ENCODE measurements at places on chromosomes 16 and 17.

DNA sequence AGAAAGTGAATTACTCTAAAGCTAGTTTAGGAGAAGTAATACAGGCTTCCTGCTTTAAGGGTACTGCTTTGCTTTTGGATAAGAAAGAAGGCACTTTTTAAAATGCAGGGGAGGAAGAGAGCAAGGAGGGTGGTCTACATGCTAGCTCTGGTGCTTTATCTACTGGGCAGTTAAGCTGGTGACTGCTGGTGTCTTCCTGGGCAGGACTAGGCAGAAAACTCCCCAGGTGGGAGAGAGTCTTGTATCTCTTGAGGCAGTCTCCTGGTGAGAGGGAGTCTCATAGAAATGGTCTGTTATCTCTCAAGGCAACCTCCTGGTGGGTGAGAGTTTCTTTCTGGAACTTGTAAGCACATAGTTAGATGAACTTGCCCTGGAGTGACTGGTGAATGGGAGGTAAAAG lies 953.9 kb upstream of the GOT2 start:
- DNase-seq = no peak

GRCh38 chr16:12291989-12292759 lies 315.6 kb downstream of the SNX29 start:
- no peak for DNase-seq

- DNase-seq = no peak
Measured at GRCh38 chr17:74371653-74372147, 4.4 kb downstream of the GPR142 start.

- peak; percentile 75 for DNase-seq
Measured at GRCh38 chr17:27236717-27237315, 57.1 kb upstream of the WSB1 start.

- DNase-seq = no peak
Measured at GRCh38 chr17:31449746-31450145, 58.3 kb downstream of the RAB11FIP4 start.

DNA sequence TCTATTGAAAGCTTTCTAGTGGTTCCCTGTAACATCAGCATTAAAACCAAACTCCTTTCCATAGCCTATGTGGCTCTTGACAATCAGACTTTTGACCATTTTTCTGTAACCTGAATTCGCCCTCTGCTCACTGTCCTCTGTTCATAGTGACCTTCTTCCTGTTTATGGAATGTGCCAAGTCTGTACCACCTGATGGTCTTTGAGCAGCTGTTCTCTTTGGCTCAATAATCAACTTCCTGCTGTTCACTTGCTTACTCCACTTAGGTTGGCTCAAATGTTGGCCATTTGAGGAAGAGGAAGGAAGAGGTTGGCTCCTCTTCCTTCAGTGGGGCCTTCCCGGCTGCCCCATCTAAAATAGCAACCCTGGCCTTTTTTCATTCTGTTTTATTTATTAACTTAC lies 251.5 kb downstream of the CA10 start:
- DNase-seq = no peak

DNA sequence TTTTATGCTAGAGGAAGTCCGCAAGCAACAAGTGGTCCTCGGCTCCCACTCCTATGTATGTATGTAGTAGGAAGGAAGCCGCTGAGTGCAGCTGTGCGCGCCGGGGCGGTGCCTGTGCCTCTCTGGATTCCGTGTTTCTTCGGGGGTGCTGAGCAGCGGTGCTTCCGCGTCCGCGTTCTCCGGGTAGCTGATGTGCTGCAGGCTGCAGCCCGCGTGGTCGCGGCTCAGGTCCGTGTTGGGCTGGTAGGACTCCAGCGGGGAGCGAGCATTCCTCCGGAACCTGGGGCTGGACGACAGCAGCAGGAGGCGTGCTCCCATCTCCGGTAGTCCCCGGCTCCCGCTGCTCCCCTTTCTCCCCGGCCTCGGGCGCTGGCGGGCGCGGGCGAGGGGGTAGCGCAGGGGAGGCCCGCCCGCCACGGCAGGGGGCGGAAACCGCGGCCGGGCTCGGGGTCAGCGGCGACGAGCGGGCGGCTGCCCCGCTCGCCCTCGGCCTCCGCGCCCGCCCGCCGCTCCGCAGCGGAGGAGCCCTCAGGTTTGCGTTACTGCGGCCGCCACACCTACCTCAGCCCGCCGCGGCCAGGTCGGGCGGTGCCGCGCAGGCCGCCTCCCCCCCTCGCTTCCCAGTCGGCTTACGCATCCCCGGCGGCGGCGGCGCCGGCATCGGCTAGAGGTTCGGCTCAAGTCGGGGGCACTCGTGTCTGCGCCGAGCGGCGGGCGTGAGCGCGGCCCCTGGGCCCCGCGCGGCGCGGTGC lies 487 bp downstream of the C17orf67 start:
- peak; percentile 64 for DNase-seq

DNA sequence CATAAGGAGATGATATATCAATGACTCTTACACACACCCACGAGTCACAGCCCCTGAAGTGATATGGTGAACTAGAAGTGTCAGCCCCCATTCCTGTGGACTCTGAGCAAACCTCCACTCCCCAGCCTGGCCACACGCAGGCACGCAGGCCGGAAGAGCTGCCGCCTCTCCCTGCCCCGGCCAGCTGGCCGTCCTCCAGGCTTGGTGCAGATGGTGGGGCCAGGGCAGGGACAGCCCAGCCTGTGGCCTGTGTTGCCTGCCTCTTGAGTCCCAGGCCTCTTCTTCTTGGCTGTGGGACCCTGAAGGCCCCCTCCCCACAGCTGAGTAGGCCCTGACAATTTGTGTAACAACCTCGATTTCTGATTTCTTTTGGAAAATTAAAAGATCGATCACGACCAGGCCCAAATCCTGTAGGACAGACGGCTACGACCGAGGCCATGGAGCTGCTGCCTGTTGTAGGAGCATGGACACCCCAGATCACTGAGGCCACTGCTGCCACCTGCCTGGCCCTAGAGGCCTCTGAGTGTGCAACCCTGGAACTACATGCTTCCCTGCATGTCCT lies 10.0 kb upstream of the MPRIP start:
- no peak for DNase-seq

- DNase-seq = peak; percentile 42
Measured at GRCh38 chr16:88430524-88431446, 22.3 kb upstream of the ZFPM1 start.

DNA sequence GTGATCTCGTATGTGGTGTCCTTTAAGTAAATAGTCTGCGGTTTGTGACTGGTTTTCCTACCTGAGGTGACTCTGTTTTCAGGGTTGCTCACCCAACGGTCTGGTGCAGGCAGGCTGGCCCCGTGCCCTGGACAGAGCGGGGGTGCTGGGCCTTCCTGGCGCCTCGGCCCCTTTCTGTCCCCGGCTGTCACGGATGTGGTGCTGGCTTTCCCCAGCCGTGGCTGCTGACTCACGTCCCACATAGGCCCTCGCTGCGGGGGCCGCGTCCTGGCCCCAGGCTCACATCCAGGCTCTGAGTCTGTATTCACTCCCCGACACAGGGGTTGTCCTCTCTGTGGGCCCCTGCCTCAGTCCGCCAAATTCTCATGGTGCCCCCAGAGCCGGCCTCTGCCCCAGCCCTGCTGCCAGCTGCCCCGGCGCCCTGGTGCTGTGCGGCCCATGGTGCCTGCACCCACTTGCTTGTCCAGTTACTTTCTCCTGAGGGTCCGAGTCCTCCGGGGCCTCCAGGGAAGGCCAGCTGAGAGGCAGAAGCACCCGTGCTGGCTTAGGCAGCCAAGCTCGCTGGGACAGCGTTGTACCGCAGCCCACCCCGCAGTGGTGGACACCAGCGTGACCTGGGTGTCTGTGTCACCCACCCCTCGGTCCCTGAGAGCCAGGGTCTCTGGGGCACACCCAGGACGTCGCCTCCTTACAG lies 5.9 kb downstream of the CHMP6 start:
- DNase-seq = no peak

DNA sequence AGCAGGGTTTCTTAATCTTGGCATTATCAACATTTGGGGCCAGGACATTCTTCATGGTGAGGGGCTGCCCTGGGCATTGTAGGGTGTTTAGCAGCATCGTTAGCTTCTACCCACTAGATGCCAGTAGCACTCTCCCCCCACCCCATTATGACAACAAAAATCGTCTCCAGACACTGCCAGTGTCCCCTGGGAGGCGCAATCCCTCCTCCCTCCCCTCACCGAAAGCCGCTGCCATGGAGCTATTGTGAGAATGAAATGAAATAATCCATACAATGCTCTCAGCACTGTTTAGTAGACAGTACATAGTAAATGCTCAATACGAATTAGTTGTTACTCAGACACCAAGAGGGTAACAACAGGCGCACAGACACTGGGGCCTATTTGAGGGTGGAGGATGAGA lies 502.9 kb downstream of the NPIPA7 start:
- DNase-seq = no peak

GRCh38 chr17:42484304-42484703 lies 25.6 kb downstream of the ATP6V0A1 start:
- DNase-seq = peak; percentile 52

DNA sequence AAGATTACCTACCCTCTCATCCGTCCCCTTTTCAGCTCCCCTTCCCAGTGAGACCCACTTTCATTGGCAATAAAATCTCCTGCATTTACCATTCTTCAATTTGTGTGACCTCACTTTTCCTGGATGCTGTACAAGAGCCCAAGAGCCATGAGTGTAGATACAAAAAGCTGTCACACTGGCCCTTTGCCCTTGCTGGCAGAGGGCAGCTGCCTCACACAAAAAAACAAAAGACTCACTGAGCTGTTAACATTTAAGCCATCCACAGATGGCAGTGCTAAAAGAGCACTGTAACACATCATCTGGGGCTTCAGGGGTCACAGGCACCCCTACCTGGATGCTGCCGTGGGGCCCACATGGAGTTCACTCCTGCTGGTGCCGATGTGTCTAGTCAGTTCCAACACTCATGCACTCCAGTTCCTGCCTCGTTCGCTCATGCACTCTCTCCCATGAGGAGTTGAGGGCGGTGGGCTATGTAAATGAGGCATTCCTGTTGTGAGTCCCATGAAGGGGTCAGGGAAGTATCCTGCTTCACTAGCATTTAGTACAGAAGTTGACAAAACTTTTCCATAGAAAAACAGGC lies 123.1 kb downstream of the CA10 start:
- no peak for DNase-seq

DNA sequence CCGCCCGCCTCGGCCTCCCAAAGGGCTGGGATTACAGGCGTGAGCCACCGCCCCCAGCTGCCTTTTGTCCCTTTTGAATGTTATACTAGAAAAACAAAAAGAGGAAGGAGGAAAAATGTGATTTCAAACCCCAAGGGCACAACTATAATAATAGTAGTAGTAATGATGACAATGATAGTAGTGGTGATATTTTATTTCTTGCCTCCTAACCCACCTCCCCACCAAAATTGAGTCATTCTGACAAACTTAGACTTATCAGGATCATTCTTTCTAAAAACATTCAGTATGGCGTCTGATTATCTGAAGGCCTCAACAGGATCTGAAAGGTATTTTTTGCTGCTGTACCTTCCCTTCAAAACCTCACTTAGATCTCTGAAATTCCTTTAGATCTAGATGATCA lies 13.6 kb downstream of the GPATCH8 start:
- DNase-seq = no peak

- peak; percentile 47 for DNase-seq
Measured at GRCh38 chr17:42531455-42532354, 4.3 kb upstream of the NAGLU start.

- no peak for DNase-seq
Measured at GRCh38 chr16:5756969-5757368, 659.4 kb upstream of the EEF2KMT start.

GRCh38 chr16:27718201-27719105 lies 168.5 kb downstream of the KATNIP start:
- DNase-seq = no peak

GRCh38 chr17:82029990-82030469 lies 1.4 kb upstream of the RAC3 start:
- no peak for DNase-seq

- DNase-seq = peak; percentile 34
Measured at GRCh38 chr17:48023400-48024148, 14.0 kb downstream of the COPZ2 start.

DNA sequence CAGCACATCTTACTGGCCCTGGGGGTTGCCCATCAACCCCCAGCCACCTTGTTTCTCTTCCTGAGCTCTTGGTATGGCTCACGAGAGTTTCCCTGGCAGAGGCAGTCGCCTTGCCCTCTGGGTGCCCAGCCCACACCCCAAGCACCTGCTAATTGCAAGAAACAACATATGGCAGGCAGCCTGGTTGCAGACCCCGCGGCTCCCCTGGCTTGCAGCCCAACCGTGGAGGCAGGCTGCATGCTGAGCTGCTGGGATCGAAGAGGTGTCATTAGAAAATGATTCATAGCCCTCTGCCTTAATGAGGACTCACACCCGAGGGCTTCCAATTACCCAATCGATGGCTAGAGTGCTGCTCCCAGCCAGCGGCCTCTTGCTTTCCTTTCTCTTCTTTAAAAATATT lies 115.7 kb downstream of the TMEM114 start:
- no peak for DNase-seq

DNA sequence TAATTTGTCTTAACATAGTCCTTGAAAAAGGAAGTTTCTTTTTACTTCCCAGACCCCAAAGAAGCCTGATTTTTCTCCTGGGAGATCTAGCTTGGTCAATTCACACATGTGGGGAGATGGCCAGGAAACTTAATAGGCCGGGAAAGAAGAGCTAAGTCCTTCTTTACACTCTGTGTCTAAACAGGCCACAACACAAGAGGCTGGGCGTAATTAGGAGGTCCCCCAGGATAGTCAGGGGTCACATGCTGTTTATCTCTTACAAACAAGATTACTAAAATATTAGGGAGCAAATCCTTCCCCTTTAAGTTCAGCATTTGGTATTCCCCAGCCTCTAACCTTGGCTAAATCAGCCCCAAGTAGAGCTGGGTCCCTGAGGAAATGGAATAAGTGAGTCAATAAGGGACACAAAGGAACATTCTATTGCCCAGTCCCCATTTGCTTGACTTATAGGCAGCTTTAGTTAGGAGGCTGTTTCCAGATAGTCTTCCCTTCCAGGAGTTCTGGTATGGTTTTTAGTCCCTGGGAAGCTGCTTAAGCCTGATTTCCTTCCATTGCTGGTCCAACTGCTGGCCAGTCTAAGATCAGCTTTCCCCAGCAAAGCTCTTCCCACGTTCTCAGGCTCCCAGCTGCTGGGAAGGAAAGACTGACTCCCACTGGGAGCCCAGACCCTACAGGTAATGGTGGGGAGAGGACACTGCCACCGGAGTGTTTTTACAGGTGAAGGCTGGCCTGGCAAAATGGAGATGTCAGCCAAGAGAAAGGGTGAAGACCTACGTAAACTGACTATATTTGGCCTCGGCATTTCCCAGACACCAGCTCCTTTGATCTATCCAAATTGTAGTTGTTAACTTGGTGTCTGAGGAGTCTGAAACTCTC lies 14.1 kb upstream of the HOXB9 start:
- no peak for DNase-seq

- no peak for DNase-seq
Measured at GRCh38 chr17:13346996-13347762, 254.6 kb downstream of the HS3ST3A1 start.

GRCh38 chr17:1941272-1942065 lies 83.7 kb downstream of the RTN4RL1 start:
- DNase-seq = no peak

Data from activated CD4-positive, alpha-beta T cell treated with anti-CD3 and anti-CD28 coated beads, Interleukin-2, amount 50 U/mL, for 1 hour (primary cell).